ENCODE measurements at places on chromosomes 4 and X. TPM values are rescaled to one million over a fixed set of nuclear protein-coding genes. Genes with fewer than 3 reads are reported as not detected.

The SH2D1A gene
- polyA plus RNA-seq = not detected

The CXorf49 gene
- 10.1 TPM for polyA plus RNA-seq

The ARHGAP4 gene
- polyA plus RNA-seq = 10.3 TPM

The JCHAIN gene
- polyA plus RNA-seq = not detected

The C4orf50 gene
- polyA plus RNA-seq = not detected

The STK32B gene
- polyA plus RNA-seq = 1.00 TPM

The SSX2 gene
- polyA plus RNA-seq = not detected

GRCh38 chr4:74770226-74770910, 24.0 kb downstream of the BTC start:
- H3K36me3 ChIP-seq = no peaks in the 10 kb centered on the region
- no peaks in the 10 kb centered on the region for H3K4me1 ChIP-seq
- no peaks in the 10 kb centered on the region for H3K27me3 ChIP-seq
- DNase-seq = no peak

GRCh38 chr4:3485011-3485791, 22.1 kb downstream of the DOK7 start:
- H3K27me3 ChIP-seq = peaks cover 6% of the 10 kb centered on the region
- peaks cover 13% of the 10 kb centered on the region for H3K4me1 ChIP-seq
- no peak overlapping the region for H3K4me3 ChIP-seq
- DNase-seq = no peak
- no peaks in the 10 kb centered on the region for H3K36me3 ChIP-seq

DNA sequence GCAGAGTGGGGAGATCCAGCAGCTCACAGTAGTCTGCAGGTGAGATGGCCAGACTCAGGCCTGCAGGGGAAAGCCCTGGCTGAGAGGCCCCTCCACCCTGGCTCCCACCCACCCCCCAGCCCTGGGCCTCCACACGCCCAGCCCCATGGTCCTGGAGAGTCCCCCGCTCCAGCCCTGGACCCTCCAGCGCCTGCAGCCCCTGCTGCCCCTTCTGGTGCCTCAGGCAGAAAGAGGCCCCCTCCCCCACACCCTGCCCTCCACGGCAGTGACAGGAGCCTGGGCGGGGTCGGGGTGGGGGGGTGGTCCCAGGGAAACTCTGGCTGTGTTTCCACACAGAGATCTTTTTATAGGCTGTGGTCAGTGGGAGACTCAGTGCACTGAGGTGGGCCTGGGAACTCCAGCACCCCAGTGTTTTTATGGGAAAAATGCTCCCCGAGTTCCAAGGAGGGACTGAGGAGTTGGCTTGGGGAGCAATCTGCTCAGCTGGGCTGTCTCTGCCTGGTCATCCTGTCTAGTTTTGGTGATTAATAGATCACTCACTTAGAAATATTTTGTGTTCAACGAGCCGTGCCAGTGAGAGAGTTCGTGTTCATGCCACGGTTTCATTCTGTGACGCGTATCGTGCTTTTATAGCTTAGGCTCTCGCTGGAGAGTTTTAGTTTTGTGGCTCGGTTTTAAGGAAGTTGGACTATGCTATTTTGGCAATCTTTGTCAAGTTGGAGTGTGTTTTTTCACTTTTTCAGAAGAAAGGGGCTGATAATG, 53.1 kb upstream of the HGFAC start:
- peaks cover 30% of the 10 kb centered on the region for H3K4me1 ChIP-seq
- DNase-seq = no peak
- no peaks in the 10 kb centered on the region for H3K36me3 ChIP-seq
- H3K27ac ChIP-seq = peak overlapping the region; percentile 82

DNA sequence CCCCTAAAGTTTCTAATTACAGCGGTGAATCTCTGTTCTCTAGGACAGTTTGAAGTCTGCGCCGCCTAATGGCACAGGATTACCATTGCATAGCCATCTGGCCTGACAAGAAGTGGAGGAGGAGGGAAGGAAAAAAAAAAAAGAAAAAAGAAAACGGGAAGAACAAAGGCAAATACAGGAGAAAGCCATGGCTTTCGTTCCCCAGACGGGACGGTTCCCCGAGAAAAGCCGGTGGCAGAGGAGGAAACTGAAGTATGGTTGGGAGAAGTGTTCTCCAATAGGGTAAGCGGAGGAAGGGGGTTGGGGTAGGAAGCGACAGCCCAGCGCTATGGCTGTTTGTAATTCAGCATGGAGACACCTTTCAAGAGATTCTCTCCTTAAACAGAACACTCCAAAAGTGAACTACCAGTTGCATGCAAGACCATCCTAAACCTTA, 80.8 kb downstream of the HMGN5 start:
- no peaks in the 10 kb centered on the region for H3K4me1 ChIP-seq
- peak overlapping the region; percentile 62 for H3K27ac ChIP-seq
- peaks cover 7% of the 10 kb centered on the region for H3K27me3 ChIP-seq
- peak; percentile 69 for DNase-seq
- H3K4me3 ChIP-seq = peak overlapping the region; percentile 23

GRCh38 chr4:81954271-81954670, 419.5 kb downstream of the HNRNPD start:
- peak; percentile 19 for DNase-seq
- no peaks in the 10 kb centered on the region for H3K36me3 ChIP-seq
- H3K27ac ChIP-seq = peak overlapping the region; percentile 90
- H3K4me3 ChIP-seq = no peak overlapping the region
- H3K4me1 ChIP-seq = peaks cover 36% of the 10 kb centered on the region
- H3K27me3 ChIP-seq = no peaks in the 10 kb centered on the region

DNA sequence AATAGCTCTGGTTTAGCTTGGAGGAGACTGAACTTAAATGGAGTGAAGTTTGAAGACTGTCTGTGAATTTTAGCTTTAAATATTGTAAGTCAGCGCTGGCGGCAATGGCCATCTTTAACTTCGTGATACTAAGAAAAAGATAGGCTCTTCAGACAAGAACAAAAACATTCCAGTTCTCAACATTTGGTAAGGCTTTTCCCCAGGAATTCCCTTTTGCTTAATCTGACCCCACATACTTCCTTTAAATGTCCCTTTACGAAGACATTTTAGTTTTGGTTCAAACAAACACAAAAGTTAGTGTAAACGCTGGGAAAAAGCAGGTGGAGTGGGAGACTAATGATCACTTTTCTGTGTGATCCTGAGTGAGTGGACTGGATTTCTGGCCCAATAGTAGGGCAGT, 106.2 kb downstream of the MAML3 start:
- no peaks in the 10 kb centered on the region for H3K27me3 ChIP-seq
- H3K27ac ChIP-seq = peak overlapping the region; percentile 86
- no peak for DNase-seq
- H3K36me3 ChIP-seq = no peaks in the 10 kb centered on the region
- no peak overlapping the region for H3K4me3 ChIP-seq
- peaks cover 21% of the 10 kb centered on the region for H3K4me1 ChIP-seq

GRCh38 chr4:48960988-48961635, 25.0 kb upstream of the CWH43 start:
- H3K36me3 ChIP-seq = no peaks in the 10 kb centered on the region
- no peak overlapping the region for H3K27ac ChIP-seq
- no peak overlapping the region for H3K4me3 ChIP-seq
- no peak for DNase-seq

GRCh38 chr4:44132526-44132925, 316.1 kb downstream of the KCTD8 start:
- no peaks in the 10 kb centered on the region for H3K36me3 ChIP-seq
- no peak overlapping the region for H3K4me3 ChIP-seq
- DNase-seq = no peak
- no peaks in the 10 kb centered on the region for H3K27me3 ChIP-seq

GRCh38 chrX:7606039-7606652, 236.8 kb upstream of the VCX start:
- H3K27me3 ChIP-seq = no peaks in the 10 kb centered on the region
- no peak for DNase-seq
- H3K4me3 ChIP-seq = no peak overlapping the region
- H3K27ac ChIP-seq = no peak overlapping the region

DNA sequence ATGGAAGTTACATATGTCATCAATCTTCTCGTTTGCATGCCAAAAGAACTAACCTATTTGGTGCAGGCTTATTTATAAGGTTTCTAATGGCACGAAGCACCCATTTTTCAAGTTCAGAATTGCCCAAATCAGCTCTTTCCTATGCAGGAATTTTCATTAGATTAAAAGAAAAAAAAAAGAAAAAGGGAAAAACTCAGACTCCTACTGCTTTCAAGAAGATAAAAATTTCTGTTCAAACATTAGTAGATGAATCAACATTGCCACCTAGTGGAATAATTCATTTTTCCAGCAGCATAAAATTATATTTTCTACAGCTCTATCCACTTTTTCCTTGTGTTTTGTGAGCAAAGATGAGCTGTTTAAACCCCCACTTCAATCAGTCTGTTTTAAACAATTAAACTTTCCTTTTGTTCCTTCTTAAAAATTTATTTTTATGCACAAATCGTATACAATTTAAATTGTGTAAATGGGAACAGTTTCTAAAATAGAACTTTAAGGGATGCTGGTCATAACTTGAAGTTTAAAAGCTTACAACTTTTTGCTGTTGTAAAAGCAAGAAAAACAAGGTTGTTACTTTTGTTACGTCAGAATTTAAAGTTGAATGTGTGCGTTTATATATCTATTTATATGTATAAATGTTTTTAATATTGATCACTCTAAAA, 309.9 kb downstream of the ARAP2 start:
- no peaks in the 10 kb centered on the region for H3K36me3 ChIP-seq
- H3K4me1 ChIP-seq = no peaks in the 10 kb centered on the region
- no peaks in the 10 kb centered on the region for H3K27me3 ChIP-seq

- no peaks in the 10 kb centered on the region for H3K27me3 ChIP-seq
- H3K27ac ChIP-seq = no peak overlapping the region
- H3K4me3 ChIP-seq = no peak overlapping the region
- no peaks in the 10 kb centered on the region for H3K36me3 ChIP-seq
Measured at GRCh38 chr4:186168750-186169149, 22.6 kb upstream of the CYP4V2 start.

GRCh38 chrX:138930583-138930945, 219.0 kb upstream of the FGF13 start:
- no peak for DNase-seq
- H3K27ac ChIP-seq = peak overlapping the region; percentile 33
- no peaks in the 10 kb centered on the region for H3K27me3 ChIP-seq
- no peaks in the 10 kb centered on the region for H3K4me1 ChIP-seq
- no peak overlapping the region for H3K4me3 ChIP-seq
